ENCODE measurements at places on chromosomes 4 and X.

DNA sequence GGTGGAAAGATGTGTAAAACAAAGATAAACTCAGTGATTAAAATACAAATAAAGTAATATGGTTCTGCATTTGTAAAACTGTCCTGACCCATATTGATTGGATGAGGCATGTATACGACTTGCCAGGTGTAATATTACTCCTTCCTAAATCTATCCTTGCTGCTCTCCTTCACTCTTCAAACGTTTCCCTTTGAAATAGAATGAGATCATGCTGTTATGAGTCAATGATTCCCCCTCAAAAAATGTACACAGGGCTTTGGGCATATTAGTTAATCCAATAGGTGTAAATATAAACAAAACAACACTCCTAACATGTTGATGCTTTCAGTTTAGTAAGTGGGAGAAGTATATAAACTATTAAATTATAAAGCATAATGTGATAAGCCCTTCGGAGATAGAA is 117.4 kb upstream of the GPM6A start:
- no peak for DNase-seq

GRCh38 chr4:111960241-111960667 is 185.0 kb upstream of the FAM241A start:
- no peak for DNase-seq

DNA sequence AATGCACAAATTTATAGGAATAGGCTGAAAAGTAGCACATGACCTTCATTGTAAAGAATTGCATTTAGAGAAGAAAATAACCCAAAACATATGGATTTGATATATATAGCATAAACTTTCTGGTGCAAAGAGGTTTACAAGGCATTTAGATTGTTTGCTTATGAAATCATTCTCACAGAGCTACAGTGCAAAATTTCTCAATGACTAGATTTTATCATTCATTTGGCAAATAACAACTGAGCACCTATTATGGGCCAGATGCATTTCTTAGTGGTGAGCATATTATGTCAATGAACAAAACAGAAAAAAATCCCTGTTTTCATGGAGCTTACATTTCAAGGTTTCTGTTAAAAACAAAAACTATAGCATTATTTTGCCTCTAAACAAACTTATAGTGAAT is 34.1 kb upstream of the TNIP3 start:
- no peak for DNase-seq

GRCh38 chr4:138405466-138405891 is 163.3 kb upstream of the SLC7A11 start:
- no peak for DNase-seq

DNA sequence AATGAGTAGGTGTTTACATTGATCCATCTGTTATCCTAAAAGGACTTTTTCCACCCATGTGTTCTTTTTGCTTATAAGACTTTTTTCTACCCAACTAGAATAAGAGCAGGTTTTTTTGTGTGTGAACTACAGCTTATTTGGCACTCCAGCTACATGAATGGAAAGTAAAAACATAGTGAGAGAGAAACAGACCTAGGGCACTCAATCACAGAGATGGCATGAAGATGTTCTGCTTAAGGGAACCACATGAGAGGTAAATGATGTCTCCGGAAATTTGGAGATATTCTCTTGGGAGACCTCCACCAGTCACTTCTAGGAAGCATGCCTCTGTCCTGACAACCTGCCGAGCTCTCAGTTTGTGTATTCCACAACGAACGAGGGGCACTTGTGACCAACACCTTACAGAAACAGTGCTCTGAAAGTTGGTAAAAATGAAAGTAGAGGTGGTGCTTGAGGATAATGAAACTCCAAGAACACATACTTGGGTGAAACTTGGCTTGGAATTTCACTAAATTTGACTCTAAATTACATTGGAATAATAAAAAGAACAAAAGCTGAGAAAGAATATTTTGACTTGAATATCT is 788.4 kb upstream of the GALNTL6 start:
- DNase-seq, result no peak

DNA sequence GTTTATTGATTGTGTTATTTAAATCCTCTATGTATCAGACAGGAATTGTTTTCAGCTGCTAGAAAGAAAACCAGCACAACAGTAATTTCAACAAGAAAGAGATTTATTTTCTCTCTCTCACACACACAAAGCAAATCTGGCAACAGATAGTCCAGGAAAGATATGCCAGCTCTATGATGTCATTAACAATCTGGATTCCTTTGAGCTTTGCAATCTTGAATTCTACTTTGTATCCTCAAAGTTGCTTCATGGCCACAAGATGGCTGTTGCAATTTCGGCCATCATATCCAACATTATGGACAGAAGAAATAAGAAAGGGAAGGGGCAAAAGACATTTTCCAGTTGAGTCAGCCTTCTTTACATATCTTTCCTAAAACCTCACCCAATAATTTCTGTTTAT is 19.8 kb upstream of the FMR1 start:
- no peak for DNase-seq

DNA sequence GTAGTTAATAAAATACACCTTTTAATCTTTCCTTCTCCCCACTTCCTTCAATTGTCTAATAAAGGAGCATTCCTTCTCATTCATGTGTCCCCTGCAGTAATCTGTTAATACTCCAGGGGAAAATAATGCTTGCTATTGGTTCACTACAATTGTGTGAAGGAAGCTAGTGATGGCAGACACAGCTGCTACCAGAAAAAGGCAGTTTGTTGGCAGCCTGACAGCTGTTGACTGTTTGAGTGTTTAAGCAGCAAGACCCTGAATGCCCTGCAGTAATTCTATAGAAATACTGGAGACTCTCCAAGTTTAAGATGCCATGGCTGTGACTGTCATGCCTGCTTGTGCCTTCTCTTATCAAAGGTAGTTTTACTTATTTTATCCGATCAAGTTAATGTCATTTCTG is 359.5 kb downstream of the C4orf33 start:
- DNase-seq, result no peak

GRCh38 chr4:159484864-159485263 is 382.0 kb downstream of the RAPGEF2 start:
- DNase-seq, result no peak

GRCh38 chr4:107247738-107248137 is 211.6 kb upstream of the DKK2 start:
- no peak for DNase-seq

GRCh38 chrX:129739578-129739977 is 799 bp downstream of the XPNPEP2 start:
- DNase-seq, result no peak

DNA sequence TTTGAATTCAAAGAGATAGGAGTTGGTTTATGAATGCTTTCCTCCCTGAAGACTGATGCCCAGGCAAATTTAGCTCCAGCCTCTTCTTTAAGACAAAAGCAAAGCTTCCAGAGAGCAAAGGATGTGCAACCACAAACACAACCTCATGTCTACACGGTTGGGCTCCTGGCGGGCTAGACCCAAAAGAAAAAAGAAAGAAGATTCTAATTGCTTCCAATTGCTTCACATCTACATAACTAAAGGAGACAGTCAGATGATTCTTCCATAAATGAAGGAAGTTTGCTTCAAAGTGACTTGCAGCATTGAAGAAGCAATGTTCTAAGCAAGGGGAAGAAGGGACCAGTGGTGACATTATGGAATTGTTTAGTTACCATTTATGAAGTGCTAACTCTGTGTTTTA is 1603.0 kb upstream of the TENM3 start:
- no peak for DNase-seq

DNA sequence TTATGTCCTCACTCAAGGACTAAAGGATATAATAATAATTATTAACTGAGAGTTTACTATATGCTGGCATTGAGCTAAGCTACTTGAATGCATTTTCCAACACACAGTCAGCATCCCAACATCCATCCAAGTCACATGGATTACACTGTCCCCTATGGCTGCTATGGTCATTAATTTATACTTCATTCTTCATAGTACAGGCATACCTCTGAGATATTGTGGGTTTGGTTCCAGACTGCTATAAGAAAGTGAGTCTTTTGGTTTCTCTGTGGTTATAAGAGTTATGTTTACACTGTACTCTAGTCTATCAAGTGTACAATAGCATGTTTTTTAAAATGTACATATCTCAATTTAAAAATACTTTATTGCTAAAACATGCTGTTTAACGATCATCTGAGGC is 89.2 kb downstream of the LNX1 start:
- no peak for DNase-seq

DNA sequence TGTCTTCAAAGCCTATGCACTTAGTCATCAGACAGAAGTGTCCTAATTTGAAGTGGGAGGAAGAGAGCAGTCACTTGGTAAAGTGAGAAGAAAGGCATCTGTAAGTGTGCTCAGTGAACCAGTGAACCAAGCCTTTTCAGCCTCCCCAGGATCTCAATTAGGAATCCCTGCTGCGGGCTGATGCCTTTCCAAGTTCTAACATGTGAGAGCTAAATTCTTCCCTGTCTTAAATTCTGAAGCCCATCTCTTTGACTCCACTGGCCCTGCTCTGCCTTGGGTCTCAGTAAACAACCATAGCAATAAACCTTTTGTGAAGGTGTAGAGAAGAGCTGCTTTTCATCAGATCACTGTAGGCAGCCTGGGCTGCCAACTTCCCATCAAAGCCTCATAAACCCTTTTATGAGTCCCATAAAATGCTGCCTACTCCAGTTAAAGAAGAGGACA is 701.2 kb upstream of the LCORL start:
- DNase-seq, result no peak

- no peak for DNase-seq
These were observed 36.2 kb downstream of the DCX start for GRCh38 chrX:111375747-111376146.

DNA sequence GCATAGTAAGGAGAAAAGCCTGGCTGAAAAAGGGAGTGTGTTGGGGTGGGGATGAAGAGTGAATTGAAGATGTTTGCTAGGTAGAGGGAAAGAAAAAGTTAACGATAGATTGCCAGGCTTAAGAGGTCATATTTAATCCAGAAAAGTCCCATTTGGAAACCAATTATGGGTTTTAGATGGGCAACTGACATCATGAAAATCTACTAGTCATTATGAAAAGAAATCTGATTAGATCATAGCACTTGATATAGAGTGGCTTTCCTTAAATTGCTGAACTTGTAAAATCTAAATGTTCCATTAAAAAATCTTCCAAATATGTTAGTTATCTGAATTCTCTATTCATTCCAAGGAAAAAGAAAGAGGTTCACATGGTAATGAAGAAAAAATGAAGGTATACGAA is 37.5 kb upstream of the IL21 start:
- no peak for DNase-seq

DNA sequence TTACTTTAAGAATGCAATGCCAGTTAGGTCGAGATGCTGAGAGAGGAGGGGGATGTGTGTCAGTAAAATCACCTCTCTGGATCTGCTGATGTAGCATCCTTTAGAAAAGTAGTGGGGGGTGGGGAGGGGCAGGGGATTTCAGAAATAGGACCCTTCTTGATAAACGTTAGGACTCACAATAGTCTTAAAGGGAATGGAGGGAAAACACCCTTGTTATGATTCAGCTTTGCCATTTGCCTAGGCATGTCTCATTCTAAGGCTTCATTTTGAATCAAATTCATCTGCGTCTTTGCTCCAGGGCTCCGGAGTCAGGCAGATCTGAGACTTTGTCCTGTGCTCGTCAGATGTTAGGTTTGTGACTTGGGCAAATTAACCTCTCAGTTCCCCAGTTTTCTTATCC is 879 bp downstream of the SH2D1A start:
- DNase-seq, result no peak

- no peak for DNase-seq
These were observed 15.1 kb downstream of the RAI2 start for GRCh38 chrX:17846045-17846444.

DNA sequence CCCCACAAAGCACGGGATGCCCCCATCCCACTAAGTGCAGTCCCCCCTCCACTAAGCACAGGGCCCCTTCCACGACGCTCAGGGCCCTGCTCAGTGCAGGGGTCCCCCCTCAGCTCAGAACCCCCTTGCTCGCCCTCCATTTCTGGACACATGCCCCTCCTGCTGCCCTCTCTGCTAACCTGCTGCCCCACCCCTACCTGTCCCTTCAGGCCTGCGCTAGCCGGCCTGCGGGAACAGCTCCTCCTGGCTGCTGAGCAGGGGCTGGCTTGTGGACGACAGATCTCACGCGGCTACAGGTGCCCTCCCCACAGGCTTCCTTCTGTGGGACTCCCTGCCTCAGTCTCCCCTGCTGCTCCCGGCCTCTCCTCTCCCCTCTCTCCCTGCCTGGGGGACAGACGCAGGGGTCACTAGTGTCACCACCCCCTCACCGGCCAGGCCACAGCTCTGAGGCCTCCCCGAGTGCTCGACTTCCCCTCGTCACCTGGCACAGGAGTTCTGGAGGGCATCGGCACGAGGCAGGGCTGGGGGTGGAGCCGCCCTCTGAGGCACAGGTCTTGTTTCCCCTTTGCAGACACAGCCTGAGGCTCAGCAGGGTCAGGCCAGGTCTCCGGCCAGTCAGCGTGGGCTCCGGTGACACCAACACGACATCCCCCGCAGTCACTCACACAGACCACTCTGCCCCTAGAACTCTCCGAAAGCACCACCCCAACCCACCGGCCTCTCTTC is 21.6 kb downstream of the GAK start:
- DNase-seq, result no peak

DNA sequence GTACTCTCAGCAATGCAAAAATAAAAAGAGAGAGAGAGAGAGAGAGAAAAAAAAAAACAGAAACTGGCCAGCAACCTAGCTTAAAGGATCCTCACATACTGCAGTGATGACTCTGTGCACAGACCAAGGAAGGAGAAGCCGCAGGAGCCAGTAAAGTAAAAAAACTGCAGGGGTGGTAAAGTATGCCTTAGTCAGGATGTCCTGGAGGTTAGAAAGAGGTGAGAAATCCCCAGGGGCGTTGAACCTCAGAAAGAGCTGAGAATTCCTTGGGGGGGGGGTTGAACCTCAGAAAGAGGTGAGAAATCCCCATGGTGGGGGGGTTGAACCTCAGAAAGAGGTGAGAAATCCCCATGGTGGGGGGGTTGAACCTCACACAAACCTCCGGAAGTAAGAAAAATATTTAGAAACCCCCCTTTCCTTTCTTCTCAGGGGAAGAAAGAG is 48.0 kb downstream of the MAGEA9 start:
- DNase-seq, result no peak

DNA sequence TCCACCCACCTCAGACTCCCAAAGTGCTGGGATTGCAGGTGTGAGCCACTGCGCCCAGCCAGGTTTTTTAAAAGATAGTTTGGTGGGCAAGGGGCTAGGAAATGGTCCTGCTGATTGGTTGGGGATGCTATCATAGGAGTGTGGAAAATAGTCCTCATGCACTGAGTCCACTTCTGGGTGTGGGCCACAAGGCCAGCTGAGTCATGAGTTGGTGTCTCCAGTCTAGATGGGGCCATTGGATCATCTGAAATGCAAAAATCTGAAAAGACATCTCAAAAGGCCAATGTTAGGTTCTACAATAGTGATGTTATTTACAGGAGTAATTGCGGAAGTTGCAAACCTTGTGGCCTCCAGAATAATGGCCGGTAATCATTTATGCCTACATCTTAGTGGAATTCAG is 221.1 kb downstream of the ZNF674 start:
- no peak for DNase-seq

- no peak for DNase-seq
These were observed 6.6 kb downstream of the MGST2 start for GRCh38 chr4:139672215-139672614.

Measured in frontal cortex (tissue), 4 donors.